ENCODE measurements at places on chromosomes 1 and 21.
A peak's percentile ranks its signal among the peaks of the same experiment; 100 is the strongest.

GRCh38 chr1:225644666-225645065, 8.3 kb downstream of the ENAH start:
- no peak for DNase-seq

- no peak for DNase-seq
Observed at GRCh38 chr1:21716169-21716568, 47.0 kb upstream of the RAP1GAP start.

DNA sequence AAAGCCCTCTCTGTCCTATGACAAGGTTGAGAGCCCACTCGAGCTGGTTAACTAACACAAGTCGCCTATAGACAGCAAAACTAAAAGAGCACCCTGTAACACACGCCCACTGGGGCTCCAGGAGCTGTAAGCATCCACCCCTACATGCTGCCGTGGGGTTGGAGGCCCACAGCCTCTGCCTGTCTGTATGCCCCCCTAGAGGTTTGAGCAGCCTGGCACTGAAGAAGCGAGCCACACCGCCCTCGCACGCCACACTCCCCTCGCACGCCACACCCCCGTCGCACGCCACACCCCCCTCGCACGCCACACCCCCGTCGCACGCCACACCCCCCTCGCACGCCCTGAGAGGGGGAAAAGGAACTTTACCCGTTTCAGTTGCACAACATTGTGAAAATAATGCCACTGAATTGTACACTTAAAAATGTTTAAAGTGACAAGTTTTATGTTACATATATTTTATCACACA, 13.2 kb upstream of the HMGCL start:
- peak; percentile 69 for DNase-seq

DNA sequence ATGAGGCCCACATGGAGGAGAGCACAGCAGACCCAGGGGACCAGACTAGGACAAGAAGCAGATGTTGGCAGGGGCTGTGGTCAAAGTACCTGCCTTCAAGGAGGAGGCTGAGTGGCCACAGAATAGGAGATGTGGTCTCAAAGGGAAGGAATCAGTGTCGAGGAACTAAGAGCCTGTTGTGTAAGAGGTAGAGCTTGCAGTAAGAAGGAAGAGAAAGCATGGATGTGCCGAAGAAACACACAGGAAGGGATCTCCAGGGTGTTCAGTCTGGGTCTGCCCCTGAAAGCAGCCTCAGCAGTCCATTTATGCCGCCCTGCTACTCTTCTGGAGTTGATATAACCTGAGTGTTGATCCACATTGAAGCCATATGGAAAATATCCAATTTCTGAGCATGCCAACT, 83.9 kb downstream of the NID1 start:
- DNase-seq, result no peak

DNA sequence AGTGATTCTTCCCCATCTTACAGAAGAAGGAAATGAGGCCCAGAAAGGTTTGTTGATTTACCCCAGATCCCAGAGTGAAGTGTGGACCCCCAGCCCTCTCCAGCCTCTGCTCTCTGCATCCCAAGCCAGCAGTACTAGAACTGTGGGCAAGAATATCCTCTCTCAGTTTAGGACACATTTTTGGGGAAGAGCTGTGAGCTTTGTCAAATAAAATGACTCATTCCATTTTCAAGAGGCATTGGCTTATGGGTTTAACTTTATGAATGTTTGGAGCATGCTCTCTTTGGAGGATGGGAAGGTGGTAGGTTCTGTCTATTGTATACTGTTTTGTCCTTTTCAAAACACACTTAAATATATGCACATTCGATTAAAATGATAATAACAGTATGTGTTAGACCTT, 70.6 kb upstream of the CNTN2 start:
- DNase-seq, result no peak

Measured in RPMI7951 (cell line).